ENCODE measurements at places on chromosomes 3 and 15.

GRCh38 chr3:53834429-53835095 lies 11.7 kb downstream of the CHDH start:
- no peak for DNase-seq

- DNase-seq, result no peak
These were observed 36.5 kb downstream of the OXNAD1 start for GRCh38 chr3:16301507-16301906.

GRCh38 chr3:27939521-27939920 lies 217.4 kb upstream of the EOMES start:
- DNase-seq, result no peak

DNA sequence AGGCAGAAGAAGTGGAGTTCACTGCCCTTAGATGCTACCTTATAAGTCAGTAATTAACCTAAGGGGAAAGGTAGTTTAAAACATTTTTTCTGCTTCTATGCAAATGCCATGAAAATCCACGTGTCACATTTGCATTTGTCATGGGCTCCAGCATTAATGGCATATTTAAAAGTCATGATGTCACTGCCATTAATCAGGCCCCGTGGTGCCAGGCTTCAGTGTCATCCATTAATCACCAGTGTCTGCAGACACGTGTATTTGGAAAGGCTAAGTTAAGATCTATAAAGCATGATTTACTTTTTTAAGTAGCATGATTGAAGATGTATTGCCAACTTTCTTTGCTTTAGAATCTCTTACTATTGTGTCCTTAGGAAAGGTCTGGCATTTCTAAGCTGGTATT lies 857.8 kb downstream of the TUSC7 start:
- DNase-seq, result no peak

DNA sequence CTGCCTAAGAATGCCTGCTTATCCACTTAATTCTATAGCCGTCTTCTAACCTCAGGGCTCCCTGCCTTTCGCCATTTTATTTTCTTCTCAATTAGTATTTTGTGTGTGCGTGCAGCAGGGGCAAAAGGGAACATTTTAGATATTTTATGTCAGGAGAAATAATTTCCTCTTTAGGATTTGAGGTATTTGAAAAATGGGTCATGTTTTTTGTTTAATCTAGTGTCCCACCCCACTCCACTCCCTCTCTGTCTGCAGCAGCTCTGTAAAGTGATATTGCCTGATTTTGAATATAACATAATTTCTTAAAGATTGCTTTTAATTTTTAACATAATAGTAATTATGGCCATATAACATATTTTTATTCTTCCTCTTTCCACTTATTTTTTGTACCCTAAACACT lies 593.2 kb upstream of the DPPA4 start:
- DNase-seq, result no peak

- no peak for DNase-seq
These were observed 259.2 kb downstream of the C3orf38 start for GRCh38 chr3:88408935-88409334.

DNA sequence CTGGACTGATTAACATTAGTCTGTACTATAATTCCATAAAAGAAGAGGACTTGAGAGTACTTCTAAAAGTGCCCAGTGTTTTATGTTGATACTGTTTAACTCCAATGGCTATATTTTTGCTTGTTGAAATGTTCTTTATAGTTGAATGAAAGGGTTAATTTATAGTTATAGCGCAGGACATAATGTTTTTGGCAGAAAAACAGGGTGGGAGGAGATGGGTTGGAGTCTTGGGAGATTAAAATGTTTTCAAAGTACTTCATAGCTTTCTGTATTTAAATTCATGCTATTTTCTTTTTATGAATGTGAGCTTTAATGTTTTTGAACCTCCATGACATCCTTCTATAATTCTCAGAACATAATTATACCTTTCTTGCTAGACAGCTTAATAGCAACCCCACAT lies 108.2 kb downstream of the CNTN3 start:
- no peak for DNase-seq

DNA sequence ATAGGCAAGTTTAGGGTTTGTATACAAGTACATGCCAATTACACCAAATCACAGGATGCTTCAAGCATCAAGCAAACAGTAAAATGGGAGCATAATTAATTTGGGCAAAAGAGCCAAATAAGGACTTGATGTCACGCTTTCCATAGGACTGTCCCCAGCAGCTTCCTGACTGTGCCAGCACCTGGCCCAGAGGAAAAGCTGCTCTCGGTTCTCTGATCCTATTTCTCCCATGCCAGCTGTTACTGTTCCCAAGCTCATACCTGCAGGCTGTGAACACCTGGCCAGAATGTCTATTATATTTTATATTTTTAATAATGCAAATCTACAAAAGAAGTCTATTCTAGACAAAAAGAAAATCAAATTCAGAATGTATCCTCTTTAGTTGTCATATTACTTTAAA lies 12.2 kb downstream of the ZXDC start:
- DNase-seq, result no peak

DNA sequence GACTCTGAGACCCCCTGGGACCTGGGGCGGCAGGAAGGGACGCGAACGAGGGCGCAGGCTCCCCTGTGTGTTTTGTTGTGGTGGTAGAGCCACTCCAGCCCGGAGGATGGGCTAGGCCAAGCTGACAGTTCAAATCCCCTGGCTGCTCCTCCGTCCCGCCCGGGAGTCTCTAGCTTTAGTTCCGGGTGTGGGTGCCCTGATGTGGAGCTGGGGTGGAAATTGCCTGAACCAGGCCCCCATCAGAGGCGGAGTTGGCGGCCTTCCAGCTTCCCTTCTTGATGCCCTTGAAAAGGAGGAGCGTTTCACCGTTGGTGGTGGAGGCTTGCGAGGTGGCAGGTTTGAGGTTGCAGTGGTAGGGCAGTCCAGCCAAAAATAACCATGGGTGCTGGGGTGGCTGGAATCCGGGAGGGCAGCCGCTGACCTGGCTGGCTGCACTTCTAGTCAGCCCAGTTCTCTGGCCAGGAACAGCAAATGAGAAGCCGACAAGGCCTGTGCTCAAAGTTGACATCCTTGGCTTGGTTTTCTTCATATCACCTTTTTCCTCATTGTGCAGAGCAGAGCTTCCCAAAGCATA lies 817 bp downstream of the CLK3 start:
- DNase-seq, result peak; percentile 45

GRCh38 chr3:123405021-123405420 lies 43.9 kb downstream of the ADCY5 start:
- DNase-seq, result no peak

DNA sequence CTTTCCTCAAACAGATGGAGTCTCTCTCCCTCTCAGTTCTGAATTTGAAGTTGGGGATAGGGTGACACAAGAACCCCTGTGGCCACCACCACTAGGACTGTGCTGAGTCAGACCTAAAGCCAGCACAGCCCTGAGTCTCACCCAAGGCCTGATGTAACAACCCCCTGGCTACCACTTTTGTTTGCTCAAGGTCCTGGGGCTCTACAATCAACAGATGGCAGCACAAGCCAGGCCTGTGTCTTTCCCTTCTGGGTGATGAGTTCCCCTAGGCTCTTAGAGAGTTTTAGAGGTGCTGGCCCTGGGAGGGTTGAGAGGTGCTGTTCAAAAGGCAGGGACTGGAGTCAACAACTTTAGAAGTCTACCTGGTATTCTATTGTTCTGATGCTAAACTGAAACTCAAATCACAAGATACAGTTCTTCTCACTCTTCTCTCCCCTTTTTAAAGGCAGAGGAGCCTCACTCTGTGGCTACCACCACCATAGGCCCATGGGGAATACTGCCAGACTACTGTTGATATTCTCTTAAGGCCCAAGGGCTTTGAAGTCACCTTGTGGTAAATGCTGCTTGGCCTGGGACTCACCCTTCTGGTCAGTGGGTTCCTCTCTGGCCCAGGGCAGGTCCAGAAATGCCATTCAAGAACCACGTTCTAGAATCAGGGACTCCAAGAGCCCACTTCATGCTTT lies 6.5 kb downstream of the OR5K4 start:
- DNase-seq, result no peak

DNA sequence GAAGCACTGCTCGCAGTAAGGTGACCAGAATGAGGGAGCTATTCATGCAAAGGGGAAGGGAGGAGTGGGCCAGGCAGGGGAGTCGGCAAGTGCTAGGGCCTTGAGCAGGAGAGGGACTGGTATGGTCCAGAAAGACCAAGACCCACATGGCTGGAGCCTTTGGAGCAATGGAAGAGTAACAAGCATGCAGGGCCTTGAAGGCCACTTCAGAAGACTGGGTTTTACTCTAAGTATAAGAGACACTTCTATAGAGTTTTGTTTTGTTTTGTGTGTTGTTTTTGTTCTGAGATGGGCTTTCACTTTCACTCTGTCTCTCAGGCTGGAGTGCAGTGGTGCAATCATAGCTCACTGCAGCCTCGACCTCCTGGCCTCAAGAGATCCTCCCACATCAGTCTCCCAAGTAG lies 42.0 kb downstream of the BFSP2 start:
- no peak for DNase-seq

- DNase-seq, result peak; percentile 80
These were observed 87.3 kb downstream of the SMAD6 start for GRCh38 chr15:66789029-66790025.

GRCh38 chr15:57662091-57662744 lies 44.3 kb upstream of the POLR2M start:
- no peak for DNase-seq

DNA sequence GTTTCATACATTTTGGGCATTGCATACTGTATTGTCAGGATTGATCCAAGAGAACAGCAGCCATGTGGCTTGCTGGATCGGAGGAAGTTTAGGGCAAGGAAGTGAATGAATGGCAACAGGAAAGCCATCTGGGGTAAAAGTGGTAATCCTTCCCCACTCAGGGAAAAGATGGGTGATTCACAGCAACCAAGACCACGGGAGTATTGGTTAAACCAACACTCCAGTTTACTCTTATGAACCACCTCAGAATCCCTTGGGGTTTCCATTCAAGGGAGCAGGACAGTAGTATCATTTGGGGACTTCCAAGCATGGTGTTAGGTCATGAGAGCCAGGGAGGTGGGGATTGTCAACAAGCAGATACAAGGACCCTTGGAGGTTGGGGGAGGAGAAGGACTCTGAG lies 25.2 kb upstream of the ZBTB38 start:
- DNase-seq, result no peak

GRCh38 chr3:167958141-167958540 lies 137.6 kb downstream of the GOLIM4 start:
- DNase-seq, result no peak

- DNase-seq, result peak; percentile 75
These were observed 61.6 kb upstream of the RYK start for GRCh38 chr3:134312072-134312872.

GRCh38 chr15:68204776-68205557 lies at the start of gene CALML4:
CALML4 (minus strand) TSS chr15:68205332; CDS start chr15:68205247, 85 bp downstream.
- peak; percentile 41 for DNase-seq

GRCh38 chr15:25532269-25533140 lies 93.7 kb upstream of the UBE3A start:
- no peak for DNase-seq

GRCh38 chr3:53243165-53243564 lies 12.7 kb downstream of the TKT start:
- DNase-seq, result peak; percentile 72

GRCh38 chr15:100264994-100265640 lies 76.7 kb downstream of the ADAMTS17 start:
- no peak for DNase-seq

DNA sequence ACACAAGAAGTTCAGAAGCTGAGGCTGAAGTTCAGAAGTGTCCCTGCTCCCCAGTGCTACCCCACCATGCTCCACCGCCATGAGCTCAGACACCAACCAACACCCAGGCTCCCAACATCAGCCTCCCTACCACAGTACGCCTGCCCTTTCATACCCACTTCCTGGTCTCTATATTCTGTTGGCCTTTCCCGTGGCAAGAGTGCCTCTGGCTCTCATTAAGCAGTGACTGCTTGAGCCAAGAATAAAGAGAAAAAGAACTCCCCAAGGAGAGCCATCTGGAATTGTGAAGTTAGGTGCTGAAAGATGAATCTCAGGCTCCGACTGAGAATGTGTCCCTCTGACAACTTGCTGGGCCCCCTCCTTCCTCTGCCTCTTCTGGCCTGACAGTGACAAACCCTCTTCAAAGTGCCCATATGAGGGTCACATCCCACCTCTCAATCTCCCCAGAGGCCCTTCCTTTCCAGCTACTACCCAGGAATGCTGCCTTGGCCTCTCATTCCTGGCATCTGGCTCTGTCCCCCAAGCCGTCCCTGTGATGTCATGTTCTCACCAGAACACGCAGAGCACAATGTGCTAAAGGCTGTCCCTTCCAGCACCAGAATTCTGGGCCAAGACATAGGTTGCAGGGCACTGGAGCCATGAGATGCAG lies 306.8 kb downstream of the NTRK3 start:
- peak; percentile 37 for DNase-seq

GRCh38 chr15:64530472-64530871 lies 70.1 kb downstream of the ZNF609 start:
- DNase-seq, result no peak

DNA sequence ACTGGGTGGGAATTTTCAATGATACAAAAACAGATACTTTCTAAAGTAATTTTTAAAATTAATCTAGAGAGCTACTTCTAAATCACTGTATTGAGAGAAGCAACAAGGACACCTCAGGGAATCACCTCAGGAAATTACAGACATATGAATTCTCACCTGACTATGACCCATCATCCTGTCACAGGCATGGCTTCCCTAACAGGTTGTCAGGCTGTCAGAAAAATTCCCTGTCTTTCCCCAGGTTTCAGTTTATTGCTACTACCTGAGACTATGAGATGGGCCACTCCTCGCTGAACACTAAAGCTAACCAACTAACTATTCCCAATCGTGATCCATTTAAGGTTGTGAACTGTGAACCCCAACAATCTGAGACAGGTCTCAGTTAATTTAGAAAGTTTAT lies 66.1 kb downstream of the CD200 start:
- DNase-seq, result no peak

GRCh38 chr3:153254361-153254760 lies 92.3 kb downstream of the RAP2B start:
- no peak for DNase-seq

DNA sequence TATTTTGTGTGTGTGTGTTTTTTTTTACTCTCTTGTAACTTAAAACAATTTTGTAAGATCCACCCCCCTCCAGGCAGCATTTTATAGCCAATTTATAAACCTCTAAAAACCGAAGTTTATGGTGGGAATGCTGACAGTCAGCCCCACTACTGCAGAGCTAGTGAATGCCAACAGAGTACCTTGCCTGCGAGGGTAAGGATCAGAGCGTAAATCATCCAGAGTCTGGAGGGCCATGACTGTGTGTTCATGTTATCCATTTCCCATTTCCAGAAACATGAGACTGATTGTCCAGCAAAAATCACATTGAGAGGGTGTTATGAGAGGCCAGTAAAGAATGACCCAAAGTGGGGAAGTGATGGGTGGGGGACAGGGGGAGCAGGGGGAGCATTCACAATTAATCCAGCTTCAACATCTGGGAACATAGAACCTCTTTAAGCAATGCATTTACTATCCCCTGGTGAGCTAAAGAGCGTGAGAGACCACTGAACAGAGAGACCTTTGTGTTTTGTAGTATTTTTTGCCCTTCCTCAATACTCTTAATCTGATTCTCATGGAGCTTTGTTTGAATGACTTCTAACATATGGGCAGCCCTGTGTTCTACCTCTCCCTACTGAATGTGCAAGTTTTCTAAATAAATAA lies 464.5 kb downstream of the RBMS3 start:
- DNase-seq, result no peak

DNA sequence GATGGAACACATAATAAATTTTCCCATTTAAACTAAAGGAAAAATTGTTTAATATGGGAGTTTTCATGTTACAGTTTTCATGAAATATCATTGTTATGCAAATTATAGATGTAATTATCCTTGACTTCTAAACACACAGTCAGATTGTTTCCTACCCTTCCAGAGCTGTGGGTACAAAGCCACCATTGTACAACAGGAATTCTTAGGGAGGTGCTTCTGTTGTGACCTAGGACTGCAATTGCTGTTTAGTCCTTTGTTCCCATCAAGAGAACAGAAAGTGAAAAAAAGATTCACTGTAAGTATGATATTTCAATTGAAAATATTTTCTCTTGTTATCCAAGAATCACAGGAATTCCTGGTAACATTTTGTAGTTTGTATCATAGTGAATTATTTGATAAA lies 455.3 kb upstream of the NAALADL2 start:
- DNase-seq, result no peak

All from fibroblast of upper back skin (primary cell).